ENCODE measurements at places on chromosomes 13 and 19.

DNA sequence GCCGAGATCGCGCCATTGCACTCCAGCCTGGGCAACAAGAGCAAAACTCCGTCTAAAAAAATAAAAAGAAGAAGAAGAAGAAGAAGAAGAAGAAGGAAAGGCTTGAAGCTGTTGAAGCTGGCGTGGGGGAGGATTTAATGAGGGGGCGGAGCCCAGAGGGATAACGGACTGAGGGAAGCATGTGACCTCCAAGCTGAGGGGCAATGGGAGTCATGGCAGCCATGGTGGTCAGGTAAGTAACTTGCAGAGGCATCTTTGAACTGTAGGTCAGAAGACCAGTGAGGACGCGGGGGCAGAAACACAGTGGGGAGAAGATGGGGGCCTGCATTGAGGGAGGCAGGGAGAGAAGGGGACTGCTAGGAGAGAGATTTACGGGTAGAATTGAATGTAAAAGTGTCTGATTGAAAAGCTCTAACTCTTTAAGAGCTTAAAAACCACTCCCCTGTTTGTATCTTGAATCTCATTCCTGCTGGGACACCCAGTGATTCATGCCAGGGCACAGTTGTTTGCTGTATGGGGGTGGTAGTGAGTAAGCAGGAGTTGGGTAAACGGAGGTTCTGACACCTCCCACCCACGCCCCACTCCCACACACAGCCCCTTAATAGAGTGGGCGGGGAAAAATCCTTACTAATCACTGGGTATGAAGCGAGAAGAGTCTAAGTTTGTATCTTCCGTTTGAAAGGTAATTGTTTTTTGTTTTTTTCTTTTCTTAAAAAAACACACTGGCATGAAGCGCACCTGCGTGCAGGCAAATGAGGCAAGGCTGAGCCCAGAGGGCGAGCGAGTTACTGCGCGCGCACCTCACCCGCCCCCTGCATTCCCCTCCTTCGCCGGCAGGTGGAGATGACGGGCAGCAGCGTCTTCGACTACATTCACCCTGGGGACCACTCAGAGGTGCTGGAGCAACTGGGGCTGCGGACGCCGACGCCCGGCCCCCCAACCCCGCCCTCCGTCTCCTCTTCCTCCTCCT is 13.0 kb downstream of the TMEM160 start:
- DNase-seq, result peak; percentile 96

- no peak for DNase-seq
These were observed 28.8 kb upstream of the SHKBP1 start for GRCh38 chr19:40547836-40548235.

DNA sequence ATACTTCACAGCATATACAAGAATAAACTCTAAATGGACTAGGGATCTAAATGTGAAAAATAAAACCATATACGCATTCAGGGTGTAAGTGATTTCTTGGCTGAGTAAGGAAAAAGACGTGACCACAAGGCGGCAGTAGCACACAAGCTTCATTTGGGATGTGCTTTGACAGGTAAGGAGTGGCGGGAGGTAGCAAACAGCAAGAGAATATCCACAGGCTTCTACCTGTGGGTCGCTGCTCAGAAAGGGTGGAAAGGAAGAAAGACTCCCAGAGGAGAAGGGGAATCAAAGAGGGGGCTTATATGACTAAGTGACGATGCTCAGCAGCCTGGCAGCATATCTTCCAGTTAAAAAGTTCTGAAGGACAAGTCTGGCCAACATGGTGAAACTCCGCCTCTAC is 2.5 kb upstream of the ZNF121 start:
- DNase-seq, result peak; percentile 83

GRCh38 chr13:107860284-107860683 is 355.1 kb downstream of the LIG4 start:
- no peak for DNase-seq

GRCh38 chr13:113759525-113760137 is 605 bp downstream of the TMEM255B start:
- DNase-seq, result no peak
